ENCODE measurements at places on chromosomes 3 and 15.

- DNase-seq = no peak
Observed at GRCh38 chr3:39644176-39644575, 165.2 kb upstream of the MYRIP start.

DNA sequence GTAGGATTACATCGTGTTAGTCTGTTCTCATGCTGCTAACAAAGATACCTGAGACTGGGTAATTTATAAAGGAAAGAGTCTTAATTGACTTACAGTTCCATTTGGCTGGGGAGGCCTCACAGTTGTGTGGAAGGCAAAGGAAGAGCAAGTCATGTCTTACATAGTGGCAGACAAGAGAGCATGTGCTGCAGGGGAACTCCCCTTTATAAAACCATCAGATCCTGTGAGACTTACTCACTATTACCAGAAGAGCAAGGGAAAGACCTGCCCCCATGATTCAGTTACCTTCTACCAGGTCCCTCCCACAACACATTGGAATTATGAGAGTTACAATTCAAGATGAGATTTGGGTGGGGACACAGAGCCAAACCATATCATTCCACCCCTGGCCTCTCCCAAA is 3.4 kb downstream of the SLC25A26 start:
- no peak for DNase-seq

GRCh38 chr3:39104961-39105686 is 2.3 kb downstream of the GORASP1 start:
- no peak for DNase-seq

GRCh38 chr3:37922721-37923568 is 61.3 kb downstream of the CTDSPL start:
- no peak for DNase-seq

- DNase-seq = no peak
Observed at GRCh38 chr3:82636177-82636576, 874.7 kb upstream of the GBE1 start.

DNA sequence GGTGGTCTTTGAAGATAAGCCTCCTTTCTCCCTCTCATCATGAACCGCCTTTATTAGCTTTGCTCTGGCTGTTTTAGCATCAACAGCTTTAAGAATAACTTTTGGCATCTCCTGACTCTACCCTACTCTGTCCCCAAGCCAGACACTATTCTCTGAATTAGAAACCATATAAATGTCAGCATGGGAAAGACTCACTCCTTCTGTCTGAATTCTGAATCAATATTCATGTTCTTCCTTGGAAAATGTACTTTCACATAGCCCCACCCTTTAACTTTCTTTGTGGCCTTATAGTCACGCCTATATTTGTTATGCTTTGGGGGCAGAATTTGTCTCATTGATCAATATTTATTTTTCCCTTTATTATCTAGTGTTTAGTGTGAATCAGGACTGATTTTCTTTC is 131.7 kb upstream of the NR2E3 start:
- no peak for DNase-seq

DNA sequence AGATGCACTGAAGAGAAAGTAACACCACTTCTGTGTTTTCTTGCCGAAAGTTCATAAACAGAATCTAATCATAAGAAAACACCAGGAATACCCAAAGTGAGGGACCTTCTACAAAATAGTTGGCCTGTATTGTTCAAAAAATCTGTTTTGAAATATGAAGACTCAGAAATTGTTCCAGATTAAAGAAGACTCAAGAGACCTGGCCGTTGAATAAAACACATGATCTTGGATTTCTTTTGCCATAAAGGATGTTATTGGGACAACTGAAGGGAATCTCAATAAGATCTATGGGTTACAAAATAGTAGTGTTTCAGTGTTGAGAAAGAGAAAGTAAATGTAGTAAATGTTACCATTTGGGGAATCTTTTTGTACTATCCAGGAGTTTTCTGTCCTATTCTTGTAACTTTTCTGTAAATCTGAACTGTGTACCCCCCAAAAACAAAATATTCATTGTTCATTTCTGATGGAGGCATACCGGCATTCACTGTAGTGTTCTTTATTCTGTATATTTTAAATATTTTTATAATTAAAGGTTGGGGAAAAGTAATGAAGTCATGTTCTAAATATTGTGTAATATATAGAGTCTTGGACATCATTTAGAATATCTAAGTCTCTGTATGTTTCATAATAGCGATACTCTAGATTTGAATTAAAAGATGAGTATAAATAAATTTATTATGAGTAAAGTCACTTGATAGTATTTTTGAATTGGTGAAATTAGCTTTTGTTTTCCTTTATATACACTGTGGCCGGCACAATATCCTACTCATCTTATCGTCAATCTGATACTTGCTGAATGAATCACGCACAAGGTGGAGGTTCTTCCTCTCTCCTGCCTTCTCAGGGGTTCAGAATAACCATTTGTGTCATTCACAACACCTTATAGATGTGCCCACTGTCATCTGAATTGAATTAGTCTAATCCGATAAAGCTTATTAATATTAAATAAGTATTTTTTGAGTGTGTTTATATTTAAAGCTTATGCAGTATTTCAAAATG is 66.7 kb downstream of the TRAK1 start:
- no peak for DNase-seq

DNA sequence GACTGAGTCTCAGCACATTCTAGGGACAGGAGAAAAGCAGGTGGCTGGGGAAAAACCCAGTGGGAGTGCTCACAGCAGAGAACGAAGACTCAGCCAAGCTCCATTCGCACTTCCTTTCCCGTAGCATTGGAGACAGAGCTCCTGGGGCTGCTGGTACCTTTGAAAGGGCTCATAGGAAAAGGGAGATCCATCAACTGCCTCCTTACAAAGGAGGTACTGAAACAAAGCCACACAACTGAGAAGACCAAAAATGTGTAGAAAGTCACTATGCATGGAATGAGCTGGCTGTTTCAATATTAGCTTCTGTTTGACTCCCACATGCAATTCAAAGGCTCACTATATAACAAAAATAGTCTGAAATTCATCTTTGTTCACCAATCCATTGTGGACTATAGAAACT is 16.9 kb downstream of the STIMATE start:
- DNase-seq = no peak

- DNase-seq = no peak
Observed at GRCh38 chr3:55819005-55819404, 331.9 kb upstream of the WNT5A start.

GRCh38 chr3:94359996-94360395 is 297.1 kb downstream of the NSUN3 start:
- no peak for DNase-seq

GRCh38 chr3:37272741-37273140 is 98.4 kb upstream of the LRRFIP2 start:
- no peak for DNase-seq

DNA sequence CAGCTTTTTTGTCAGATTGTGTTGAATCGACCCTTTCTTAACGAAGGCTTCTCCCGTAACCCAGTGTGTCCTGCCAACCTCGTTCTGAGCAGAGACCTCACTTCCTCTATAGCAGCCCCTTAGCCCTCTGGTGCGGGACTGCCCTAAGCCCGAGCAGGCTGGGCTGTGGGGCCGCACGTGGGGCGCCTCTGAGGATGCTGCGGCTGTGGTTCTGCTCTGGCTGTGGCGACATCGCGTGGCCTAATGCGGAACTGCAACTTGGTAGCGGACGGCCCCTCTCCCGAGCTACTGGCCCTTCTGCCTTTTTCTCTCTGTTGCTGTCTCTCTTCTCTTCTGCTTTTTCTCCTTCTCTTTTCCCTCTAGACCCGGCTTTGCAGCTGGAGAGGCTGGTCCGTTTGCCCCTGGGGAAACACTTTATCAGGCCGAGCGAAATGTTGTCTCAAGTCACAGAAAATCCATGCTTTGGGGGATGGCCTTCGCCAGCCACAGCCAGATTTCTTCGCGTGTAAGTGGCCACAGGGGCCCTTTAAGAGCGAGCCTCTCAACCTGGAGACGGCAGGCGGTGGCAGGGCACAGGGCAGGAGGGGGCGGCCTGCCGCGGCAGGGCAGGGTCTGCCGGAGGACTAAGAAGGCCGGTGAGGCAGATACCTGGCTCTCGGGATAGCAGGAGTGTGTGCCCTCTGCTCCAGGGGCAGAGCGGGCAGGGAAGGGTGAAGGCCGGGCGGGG is 19.4 kb upstream of the KIF23 start:
- DNase-seq = no peak

- DNase-seq = no peak
Observed at GRCh38 chr3:16990163-16990562, 105.4 kb downstream of the PLCL2 start.

GRCh38 chr3:189655617-189656016 is 24.4 kb downstream of the TP63 start:
- DNase-seq = no peak

- DNase-seq = peak; percentile 35
Observed at GRCh38 chr3:87503900-87504498, 227.6 kb upstream of the POU1F1 start.

GRCh38 chr3:113148284-113148683 is 63.1 kb upstream of the BOC start:
- DNase-seq = no peak

DNA sequence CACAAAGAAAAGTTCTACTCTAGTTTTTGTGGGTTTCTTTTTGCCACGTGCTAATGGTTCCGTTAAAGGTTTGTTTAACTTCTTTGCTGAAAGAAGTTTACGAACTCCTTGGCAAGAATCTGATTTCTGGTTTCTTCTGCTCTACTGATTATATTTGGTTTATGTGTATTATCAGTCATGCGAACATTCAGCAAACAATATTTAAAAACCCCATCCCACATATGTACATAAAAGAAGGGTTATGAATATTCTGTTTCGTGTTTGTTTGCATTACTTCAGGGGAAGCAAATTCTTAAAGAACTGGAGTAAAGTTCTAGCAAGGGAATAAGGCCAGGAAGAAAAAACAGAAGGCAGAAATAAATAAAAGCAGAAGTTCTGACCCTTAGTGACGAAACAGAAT is 9.8 kb downstream of the LARS2 start:
- no peak for DNase-seq

DNA sequence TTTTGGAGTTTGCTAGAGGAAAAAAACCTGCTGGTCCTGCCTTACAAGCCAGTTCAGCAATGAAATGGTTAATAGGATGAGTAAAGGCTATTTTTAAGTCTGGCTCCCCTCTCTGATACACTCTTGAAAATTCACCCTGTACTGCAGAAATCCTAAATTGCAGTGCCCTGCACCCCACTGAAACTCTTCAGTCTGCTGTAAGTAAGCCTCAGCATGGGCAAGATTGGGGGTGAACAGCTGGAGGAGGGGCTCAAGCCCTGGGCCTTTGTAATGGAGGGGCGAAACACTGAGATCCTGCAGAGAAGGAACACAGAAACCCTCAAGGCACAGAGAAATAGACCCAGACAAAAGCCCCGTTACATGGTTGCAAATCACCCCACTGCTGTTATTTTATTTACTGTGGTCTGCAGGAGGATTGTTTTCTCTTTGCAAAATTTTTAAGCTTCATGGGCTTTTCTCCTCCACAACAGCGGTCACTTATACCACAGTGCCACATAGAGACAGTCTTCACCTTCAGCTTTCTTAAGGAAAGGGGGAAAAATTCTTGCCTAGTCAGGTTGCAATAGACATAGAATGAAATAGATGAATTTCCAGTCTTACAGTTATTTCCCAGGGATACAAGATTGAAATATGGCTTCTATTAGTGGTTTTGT is 45.0 kb downstream of the SOX2 start:
- DNase-seq = no peak

GRCh38 chr3:42195879-42196330 is 70.1 kb downstream of the CCK start:
- no peak for DNase-seq

DNA sequence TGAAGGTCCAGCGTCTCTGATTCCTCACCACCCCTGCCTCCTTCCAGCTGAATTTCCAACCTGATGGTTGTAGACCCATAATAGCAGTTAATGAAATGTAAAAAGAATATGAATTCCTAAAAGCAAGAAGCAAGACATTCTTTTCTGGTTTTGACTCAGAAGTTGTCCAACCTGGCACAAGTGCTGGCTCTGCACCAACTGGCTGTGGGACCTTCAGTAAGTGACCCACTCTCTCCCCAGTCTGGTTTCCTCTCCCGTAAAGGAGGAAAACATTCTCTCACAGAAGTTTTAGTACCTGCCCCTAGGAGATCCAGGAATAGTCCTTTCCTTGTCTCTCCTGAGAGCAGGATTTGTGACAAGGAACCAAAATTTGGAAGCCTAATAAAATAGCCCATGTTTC is 236.9 kb upstream of the TRIM42 start:
- DNase-seq = no peak

GRCh38 chr3:182405759-182406158 is 387.5 kb upstream of the ATP11B start:
- no peak for DNase-seq

GRCh38 chr3:56673781-56674457 is 9.1 kb downstream of the TASOR start:
- DNase-seq = no peak

DNA sequence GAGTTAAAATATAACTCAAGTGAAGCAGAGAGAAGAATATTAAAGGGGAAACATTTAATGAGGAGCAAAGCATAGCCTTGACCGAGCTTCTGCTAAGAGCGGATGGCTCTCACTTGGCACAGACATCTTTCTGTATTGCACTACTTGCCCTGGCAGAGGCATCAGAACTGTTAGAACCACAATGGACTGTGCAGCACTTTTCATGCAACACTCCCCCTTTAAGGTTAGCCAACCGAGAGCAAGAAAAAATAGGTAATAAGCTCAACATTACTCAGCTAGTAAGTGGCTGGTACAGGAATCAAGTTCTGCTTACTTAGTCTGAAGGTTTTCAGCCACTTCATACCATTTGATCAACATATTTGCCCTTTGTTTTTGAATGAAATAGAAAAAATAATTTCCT is 33.7 kb downstream of the CRTC3 start:
- DNase-seq = no peak

DNA sequence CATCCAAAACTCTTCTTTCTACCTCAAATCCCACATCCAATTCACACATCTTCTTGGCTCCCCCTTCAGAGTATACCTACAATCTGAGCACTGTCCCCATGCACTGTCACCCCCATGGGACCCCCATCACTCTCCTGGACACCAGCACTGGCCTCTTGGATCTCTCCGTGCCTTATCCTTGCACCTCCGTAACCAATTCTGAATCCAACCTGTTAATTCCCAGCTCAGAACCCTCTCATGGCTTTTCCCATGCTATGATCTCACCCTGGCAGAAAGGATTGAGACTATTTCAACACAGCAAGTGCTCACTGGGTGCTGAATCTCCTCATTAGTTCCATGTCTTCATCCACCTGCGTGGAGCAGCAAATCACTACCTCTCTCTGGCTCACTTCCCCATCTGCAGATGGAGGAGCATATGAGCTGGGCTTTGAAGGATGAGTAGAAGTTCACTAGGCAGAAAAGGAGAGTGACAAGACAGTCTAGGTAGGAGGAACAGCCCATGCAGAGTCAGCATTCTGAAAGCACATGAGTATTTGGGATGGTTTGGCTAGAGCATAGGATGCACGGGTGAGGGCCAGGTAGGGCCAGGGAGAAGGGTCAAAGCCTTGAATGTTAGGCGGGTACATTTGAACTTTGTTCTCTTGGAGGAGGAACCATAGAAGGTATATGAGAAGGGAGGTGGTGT is 48.7 kb downstream of the SLC6A6 start:
- no peak for DNase-seq

GRCh38 chr3:161400650-161401049 is 29.3 kb upstream of the SPTSSB start:
- no peak for DNase-seq

- no peak for DNase-seq
Observed at GRCh38 chr3:182786564-182787196, 6.6 kb upstream of the ATP11B start.

- no peak for DNase-seq
Observed at GRCh38 chr3:151553888-151554287, 93.0 kb upstream of the IGSF10 start.

- DNase-seq = no peak
Observed at GRCh38 chr3:106185949-106186348, 317.1 kb upstream of the CBLB start.

Measured in SK-N-MC (cell line).